ENCODE measurements at places on chromosomes 7 and 10. TPM values are rescaled to one million over a fixed set of nuclear protein-coding genes. Genes with fewer than 3 reads are reported as not detected.

The GRM3 gene
- polyA plus RNA-seq = 0.14 TPM

The HOXA2 gene
- 0.99 TPM for polyA plus RNA-seq

The CPA5 gene
- polyA plus RNA-seq = 1.0 TPM

The ZCWPW1 gene
- 7.1 TPM for polyA plus RNA-seq

The PNLIPRP2 gene
- polyA plus RNA-seq = not detected

The CCDC3 gene
- 22.1 TPM for polyA plus RNA-seq

The GDF2 gene
- not detected for polyA plus RNA-seq

The TMEM236 gene
- polyA plus RNA-seq = 0.49 TPM

The CYP26C1 gene
- polyA plus RNA-seq = not detected

The CALHM2 gene
- 16.9 TPM for polyA plus RNA-seq

The MET gene
- 15.2 TPM for polyA plus RNA-seq

The PTF1A gene
- not detected for polyA plus RNA-seq

The ADCYAP1R1 gene
- polyA plus RNA-seq = 10.5 TPM

The IFIT1B gene
- polyA plus RNA-seq = 0.25 TPM

The LBX1 gene
- polyA plus RNA-seq = 12.4 TPM

The GNG11 gene
- polyA plus RNA-seq = 24.7 TPM

The NANOS1 gene
- polyA plus RNA-seq = 6.0 TPM

The OLAH gene
- not detected for polyA plus RNA-seq

The HMX3 gene
- polyA plus RNA-seq = not detected

The LRRC18 gene
- polyA plus RNA-seq = 0.12 TPM

The WDFY4 gene
- 3.9 TPM for polyA plus RNA-seq

The GALNT17 gene
- polyA plus RNA-seq = 30.1 TPM

The ITGB8 gene
- polyA plus RNA-seq = 5.2 TPM

The TACC2 gene
- 136 TPM for polyA plus RNA-seq

The TLL2 gene
- 0.72 TPM for polyA plus RNA-seq

The TPST1 gene
- 13.7 TPM for polyA plus RNA-seq

The ITIH5 gene
- polyA plus RNA-seq = 42.2 TPM

The FAM20C gene
- 41.7 TPM for polyA plus RNA-seq

The CYP3A5 gene
- polyA plus RNA-seq = 1.0 TPM

The RBP3 gene
- 0.12 TPM for polyA plus RNA-seq

The ZP3 gene
- polyA plus RNA-seq = 1.2 TPM

The NRG3 gene
- 0.19 TPM for polyA plus RNA-seq

The TMEM225B gene
- 0.94 TPM for polyA plus RNA-seq

The KCNK18 gene
- polyA plus RNA-seq = not detected
